Activated CD4-positive, alpha-beta T cell treated with anti-CD3 and anti-CD28 coated beads for 36 hours (primary cell): ENCODE measurements at places on chromosomes 1 and 21. TPM values are rescaled to one million over a fixed set of nuclear protein-coding genes. Genes with fewer than 3 reads are reported as not detected.

The SLC19A1 gene
- total RNA-seq = 50.0 TPM

The MEX3A gene
- total RNA-seq = 0.79 TPM

GRCh38 chr1:209349363-209350308 is 233.9 kb upstream of the CAMK1G start:
- no peak for DNase-seq

DNA sequence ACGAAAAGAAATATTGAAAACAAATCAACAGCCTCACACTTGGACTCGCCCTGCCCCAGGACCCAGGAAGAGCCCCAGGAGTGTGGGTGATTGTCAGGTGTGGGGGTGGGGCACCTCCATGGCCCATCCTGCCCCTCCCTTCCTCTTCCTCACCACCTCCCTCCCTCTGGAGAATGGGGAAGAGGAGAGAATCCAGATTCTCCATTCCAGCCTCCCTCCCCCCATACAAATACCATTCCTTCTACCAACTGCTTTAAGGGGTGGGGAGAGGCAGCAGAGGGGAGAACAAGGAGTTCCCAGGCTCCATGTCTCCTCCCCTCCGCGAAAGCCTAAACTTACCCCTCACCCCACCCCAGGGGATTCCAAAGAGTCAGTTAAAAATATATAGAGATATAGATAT is 36.7 kb downstream of the MEF2D start:
- DNase-seq = no peak

The GFI1 gene
- 53.7 TPM for total RNA-seq
